ENCODE measurements at places on chromosomes 5 and 9.

- no peak for DNase-seq
Observed at GRCh38 chr5:55915783-55916182, 64.6 kb downstream of the IL31RA start.

GRCh38 chr9:34612788-34613390 lies 992 bp upstream of the RPP25L start:
- DNase-seq: peak; percentile 53

DNA sequence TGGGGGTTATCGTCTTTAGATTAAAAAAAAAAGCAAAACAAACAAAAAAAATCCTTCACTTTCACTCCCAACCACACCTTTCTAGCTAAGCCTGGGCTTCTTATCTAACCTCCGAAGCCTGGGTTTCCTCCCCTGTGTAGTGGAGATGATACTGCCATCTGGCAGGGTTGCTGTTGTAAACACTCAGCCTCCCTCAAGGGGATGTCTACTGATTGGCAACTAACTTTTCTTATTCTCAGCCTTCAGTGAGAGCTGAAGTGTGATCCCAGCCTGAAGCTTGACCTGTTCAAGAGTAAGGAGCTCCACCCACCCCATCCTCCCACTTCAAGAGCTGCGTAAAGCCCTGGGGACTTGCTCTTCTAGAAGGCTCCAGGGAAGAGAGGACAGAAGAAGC lies 21.5 kb upstream of the WWC1 start:
- no peak for DNase-seq

DNA sequence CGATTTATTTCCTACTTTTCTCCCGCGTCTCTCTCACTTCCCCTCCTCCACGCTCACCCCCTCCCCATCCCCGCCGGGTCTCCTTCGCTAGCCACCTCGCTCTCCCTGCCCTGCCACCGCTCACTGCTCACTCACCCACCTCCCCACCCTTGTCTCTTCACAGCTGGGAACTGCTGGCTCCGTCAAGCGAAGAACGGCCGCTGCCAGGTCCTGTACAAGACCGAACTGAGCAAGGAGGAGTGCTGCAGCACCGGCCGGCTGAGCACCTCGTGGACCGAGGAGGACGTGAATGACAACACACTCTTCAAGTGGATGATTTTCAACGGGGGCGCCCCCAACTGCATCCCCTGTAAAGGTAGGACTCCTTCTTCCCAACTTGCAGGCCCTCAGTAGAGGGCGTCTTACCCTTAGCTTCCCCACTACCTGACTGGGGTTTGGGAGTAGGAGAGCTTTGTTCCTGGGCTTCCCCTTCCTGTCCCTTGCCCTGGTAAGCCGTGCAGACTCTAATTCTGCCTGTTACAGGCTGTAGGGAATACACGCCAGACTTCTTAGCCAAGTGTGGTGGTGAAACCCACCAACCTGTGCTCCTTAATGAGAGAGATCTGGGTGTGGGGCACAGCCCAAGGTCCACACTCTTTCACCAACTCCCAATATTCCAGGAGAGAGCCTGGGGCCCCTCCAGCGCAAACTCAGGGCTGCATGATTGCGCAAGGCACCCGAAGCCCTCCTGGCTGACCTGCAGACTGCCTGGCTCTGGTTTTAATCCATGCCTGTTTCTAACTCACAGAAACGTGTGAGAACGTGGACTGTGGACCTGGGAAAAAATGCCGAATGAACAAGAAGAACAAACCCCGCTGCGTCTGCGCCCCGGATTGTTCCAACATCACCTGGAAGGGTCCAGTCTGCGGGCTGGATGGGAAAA lies 2.5 kb downstream of the FST start:
- no peak for DNase-seq

DNA sequence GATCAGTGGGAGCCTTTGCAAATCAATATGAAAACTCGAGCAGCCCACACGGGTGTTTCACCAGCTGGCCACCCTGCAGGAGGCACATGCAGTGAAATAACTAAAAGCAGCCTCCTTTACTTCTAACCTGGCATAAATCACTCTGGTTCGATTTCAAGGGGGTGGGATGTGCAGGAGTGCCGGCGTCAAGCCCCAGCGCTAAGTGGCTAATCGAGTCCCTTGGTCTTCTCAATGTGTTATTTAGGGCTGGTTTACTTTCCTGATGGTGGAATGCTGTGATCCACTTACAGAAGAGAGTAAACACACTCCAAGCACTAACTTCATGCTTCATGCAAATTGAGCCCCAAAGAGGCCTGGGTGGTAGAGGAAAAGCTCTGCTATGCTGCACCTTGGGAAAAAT lies 109.4 kb downstream of the TMEM174 start:
- no peak for DNase-seq

GRCh38 chr5:117183326-117183725 lies 608.7 kb upstream of the SEMA6A start:
- no peak for DNase-seq

GRCh38 chr5:14105718-14106410 lies 37.3 kb upstream of the TRIO start:
- no peak for DNase-seq

- no peak for DNase-seq
Observed at GRCh38 chr5:23763170-23763569, 255.8 kb downstream of the PRDM9 start.

DNA sequence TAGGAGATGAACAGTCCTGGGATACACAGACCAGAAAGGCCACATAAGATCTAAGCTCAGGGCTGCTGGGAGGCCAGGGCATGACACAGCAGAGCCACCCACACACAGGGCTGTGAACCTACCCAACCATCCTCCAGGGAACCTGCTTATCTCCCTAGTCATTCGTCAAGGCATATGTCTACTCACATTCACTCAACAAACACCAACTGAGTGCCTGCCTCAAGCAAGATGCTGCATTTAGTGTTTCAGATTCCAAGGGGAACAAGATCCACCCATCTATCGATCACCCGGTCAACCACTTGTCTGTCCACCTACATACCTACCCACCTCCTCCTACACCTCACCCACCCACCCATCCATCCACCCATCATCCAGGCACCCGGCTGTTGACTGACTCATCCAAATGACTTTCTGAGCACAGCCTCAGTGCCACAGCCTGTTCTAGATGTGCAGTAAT lies 1.9 kb downstream of the DPM2 start:
- DNase-seq: no peak

GRCh38 chr5:13860146-13860545 lies 84.3 kb downstream of the DNAH5 start:
- DNase-seq: no peak

- DNase-seq: peak; percentile 84
Observed at GRCh38 chr5:67206929-67207328, 10.3 kb upstream of the CD180 start.

DNA sequence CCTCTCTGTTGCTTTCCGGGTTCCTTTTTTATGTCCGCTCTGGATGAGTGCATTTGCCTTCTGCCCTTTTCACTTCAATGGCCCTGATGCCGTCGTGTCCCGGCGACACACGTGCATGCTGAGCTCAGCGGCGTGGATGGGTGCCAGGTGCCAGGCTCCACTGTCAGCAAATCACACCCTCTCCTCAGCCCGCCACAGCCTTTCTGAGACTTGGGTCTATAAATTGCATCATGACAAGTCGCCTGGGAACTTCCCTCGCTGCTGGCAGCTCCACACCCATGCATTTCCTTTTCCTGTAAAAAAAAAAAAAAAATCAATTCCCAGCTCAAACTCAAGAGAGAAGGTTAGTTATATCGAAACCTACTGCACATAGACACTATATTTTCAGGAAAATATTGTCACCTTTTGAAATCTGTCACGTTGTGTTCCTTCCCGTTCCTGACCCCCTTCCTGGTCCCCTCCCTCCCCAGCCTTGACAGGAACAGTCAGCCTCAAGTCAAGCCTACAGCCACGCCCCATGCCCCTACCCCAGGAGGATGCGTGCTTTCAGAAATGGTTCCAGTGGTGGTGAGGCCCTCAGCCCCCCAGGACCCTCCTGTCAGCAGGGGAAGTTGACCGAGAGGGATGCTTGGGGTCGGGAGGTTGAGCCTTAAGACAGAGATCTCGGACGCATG lies 110.3 kb upstream of the PTCH1 start:
- DNase-seq: no peak

DNA sequence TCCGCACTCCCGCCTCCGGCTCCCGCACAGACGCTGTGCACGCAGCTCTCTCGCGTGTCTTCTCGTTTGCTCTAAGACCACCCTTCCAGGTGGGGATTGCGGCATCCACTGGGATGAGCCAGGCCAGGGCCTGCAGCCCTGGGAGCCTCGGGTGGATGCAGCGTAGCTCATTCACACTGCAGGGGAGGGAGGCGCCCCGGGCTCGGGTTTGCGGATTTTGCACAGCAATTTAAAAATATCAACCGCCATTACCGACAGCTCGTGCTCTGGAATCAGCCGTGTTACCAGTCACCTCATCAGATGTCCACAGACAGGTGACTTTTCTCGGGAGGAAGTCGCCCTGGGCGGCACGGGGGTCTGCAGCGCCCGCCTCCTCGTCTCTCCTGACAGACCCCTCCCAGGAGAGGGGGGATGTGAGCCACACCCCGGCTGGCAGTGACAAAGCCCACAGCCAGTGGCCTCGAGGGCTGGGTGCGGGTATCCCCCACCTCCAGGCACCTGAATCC lies 20.8 kb upstream of the SLC6A3 start:
- no peak for DNase-seq

DNA sequence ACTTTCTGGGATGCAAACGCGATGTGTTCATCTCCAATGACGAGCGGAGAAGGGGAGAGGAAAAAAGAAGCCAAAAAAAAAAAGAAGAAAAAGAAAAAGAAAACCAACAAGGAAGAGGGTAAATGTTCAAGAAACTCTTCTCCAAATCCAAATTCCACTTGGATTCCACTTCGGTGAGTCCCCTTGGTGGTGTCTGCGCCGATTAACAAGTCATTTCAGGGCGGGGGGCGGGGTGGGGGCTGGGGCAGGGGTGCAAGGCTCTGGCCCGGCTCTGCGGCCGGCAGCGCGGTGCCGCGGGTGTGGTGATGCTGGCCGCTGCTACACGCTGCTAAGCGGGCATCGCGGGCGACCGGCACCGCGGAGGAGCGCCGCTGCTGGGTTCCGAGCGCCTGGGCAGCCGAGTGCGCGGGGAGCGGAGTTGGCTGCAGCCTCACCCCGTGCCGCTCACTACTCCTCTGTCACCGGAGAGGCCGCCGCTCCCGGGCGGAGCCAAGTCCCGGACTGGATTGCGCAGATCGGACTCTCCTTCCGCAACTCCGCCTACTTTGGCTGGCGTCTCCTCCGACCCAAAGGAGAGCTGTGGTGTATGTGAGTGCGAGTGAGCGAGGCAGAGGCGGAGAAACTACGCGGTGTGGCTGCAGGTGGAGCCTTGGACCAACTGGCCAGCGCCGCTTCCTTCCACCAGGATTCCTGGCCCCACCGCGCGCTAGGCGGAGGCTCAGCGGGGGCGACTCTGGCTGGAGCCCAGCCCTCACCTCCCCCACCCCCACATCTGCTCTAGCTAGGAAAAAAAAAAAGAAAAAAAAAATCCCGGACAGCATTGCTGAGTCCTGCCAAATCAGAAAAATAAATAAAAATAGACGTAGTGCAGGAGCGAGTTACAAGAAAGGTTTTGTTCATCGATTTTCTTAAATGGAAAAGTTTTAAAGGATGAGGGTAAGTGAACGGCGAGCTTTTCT lies at the start of gene SEMA6A:
Gene SEMA6A (minus strand): TSS at position 457 of the 959 bp plus-strand sequence. CDS start 69,879 bp downstream, outside the sequence.
- DNase-seq: no peak

GRCh38 chr5:152688561-152689249 lies 283.6 kb upstream of the NMUR2 start:
- DNase-seq: no peak

DNA sequence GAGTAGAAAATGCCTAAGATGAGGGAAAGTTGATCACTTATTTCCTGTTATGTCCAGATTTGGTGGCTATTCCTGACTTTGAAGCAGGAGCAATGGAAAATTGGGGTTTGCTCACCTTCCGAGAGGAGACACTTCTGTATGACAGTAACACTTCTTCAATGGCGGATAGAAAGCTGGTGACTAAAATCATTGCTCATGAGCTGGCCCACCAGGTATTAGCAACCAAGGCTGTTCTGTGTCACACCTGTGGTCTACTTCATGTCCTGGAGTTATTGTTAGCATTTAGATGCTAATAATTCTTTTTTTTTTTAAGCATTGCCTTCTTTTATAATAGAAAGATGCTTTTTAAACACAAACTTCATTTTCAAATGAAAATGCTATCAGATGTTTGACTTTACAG lies 57.9 kb downstream of the LNPEP start:
- DNase-seq: no peak

DNA sequence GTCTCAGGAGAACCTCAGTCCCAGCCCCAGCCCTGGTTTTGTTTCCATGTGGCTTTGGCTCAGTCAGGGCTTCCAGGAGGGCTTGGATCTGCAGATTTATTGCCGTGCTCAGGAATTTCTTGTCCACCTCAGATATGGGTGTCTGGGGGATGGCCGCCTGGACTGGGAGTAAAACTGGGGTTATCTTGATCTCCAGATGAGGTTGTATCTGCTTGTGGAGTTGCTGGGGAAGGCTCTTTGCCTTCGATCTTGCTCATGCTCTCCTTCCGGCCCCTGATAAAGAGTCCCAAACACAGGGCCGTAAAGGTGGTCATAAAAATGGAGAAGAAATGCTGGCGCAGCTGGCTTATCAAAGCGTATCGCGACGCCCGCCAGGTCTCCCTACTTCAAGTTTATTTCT lies 17.8 kb upstream of the PITX1 start:
- DNase-seq: no peak

- no peak for DNase-seq
Observed at GRCh38 chr9:14271093-14271673, 42.8 kb downstream of the NFIB start.

DNA sequence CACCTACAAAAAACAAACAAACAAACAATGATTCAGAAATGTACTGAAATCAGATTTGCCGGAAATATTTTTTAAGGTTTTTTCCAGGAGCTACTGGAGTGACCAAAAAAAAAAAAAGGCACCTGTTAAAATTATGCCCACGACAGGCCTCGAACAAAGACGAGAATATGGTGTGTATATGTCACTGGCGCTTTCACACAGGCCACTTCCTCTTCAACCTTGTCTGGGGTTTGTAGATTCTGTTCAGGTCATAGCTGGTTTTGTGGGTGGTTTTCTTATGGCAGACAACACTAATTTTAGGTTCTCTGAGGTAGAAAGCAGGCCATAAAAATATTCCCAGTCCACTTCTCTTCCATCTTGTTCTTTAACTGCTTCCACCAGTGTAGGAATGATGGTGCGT lies 7.0 kb downstream of the NDUFB6 start:
- DNase-seq: no peak

DNA sequence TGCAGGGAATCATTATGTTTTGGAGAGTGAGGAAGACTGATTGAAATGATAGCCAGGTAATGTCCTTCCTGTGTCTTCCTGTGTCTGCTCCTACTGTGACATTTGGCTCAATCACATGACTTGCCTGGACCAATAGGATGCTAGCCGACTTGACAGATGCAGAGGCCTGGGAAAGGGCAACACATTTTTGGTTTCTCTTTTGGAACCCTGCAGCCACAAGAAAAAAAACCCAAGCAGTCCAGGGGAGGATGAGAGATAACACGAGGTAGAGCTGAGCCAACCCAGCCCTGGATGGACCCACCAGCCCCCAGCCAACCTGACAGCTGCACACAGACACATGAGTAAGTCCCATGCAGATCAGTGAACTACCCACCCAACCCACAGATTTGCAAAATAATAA lies 256.1 kb upstream of the SMARCA2 start:
- no peak for DNase-seq
